ENCODE measurements at places on chromosomes 7 and 10. TPM values are rescaled to one million over a fixed set of nuclear protein-coding genes. Genes with fewer than 3 reads are reported as not detected.

GRCh38 chr10:97822261-97822687 is 27.4 kb upstream of the GOLGA7B start:
- DNase-seq, result no peak

DNA sequence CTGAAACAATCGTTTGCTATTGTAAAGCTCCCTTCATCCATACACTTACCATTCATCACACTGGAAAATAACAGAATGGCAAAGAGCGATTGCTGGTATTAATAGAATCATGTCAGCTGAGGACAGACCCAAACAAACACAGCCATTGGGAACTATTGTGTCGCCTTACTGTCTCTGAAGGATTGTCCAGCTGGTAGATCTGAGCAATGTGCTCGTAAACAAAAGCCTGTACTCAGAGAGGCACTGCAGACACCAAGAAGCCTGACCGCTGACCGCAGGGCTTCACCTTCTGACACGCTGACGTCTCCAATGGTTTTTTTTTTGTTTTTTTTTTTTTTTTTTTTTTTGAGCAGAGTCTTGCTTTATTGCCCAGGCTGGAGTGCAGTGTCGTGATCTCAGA is 151.0 kb upstream of the FRMD4A start:
- no peak for DNase-seq

GRCh38 chr10:24720096-24720495 is 3.6 kb downstream of the ARHGAP21 start:
- DNase-seq, result no peak

DNA sequence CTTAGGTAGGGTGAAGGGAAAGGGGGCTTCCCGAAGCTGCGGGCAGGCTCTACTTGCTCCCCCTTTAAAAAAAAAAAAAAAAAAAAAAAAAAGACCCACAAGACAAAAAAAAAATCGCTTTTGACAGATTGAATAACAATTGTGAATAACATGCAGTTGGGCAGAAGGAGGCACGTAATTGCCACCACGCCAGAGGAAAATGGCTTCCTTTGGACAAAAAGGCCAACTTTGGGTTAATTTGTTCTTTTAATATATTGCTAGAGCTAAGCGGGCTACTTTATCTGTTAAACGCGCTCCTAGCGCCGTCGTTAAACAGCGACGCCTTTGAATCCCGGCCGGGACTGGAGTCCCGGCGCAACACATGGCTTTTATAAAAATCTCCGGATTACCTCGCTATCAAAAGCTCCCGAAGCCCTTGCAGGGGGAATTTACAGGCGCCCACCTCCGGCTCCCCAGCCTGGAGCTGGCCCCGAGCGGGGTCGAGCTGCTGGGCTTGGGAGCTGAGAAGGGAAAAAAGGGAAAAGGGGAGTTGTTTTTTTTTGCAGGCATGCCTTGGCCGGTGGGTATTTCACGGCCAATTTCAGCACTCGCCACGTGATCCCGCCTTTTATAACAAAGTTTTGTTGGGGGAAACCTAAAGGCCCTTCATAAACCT is 1.2 kb downstream of the HOXA11 start:
- no peak for DNase-seq

- DNase-seq, result no peak
These were observed 137.0 kb downstream of the NEUROD6 start for GRCh38 chr7:31203551-31203950.

GRCh38 chr10:30270247-30270646 is 78.8 kb downstream of the MTPAP start:
- DNase-seq, result no peak

DNA sequence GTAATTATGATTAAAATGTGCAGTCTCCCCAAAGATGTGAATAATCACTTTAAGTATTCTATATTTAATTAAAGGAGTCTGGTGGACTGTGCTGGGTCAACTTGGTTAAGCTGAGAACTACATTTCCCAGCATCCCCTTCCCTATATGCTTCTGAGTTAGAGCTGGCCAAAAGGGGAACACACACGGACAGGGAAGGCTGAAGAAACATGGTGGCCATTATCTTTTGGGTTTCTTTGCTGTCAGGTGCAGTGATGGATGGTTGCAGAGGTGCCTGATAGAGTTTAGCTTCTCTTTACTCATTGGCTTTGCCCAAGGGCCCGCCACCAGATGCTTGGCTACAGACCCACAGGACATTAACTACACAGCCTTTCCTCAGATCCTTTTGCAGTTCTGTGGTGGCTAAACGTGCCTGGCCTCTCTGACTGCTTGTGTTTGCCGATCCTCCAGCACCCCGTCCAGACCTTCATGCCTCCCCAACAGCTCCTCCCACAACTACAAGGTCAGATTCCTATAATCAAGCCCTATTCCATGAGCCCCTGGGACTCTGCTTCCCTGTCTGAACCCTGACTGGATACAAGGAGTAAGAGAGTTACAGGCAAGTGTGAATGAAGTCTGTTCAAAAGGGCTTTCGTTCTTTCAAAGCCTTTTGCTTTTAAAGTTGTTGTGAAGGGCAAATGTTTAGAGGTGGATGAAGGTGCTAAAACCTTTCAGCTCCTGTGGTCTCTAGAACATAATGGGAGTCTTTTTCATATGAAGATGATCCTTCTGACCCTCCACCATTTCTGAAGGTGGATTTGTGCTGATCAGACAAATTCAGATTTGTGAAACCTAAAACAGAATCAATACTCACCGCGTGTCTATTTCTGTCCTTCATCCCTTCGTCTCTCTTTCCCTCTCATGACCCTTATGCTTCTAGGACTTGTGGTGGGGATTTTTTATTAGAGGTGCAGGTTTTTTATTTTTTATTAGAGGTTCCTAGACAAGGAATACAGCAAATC is 21.5 kb downstream of the BUB3 start:
- DNase-seq, result no peak

DNA sequence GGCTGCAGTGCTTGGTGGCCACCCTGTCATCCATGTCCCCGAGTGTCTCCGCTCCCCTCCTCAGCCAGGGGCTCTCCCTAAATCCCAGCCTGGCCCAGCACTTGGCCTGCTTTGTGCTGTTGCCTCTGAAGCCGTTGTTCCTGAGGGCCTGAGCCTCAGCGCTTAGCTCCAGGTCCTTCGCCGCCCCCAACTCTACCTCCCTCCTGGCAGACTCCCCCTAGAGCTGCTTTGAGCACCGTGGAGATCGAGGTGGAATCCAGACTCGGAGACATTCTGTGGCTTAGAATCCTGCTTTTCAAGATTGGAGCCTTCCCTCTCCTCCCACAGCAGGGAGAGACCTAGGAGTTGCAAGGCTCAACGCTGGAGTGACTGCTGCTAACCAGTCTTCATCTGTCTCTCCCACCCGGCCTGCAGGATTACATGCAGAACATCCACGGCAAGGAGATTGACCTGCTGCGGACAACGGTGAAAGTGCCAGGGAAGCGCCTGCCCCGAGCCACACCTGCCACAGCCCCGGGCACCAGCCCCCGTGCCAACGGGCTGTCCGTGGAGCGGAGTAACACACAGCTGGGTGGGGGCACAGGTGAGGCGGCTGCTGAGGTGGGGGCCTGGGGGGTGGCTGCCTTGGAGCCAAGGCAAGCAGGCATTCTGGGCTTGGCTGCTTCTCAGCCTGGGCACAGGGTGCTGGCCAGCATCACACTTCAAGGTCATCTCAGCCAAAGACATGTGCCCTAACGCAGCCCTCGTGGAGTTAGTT is 33.3 kb downstream of the GBX1 start:
- DNase-seq, result no peak

- no peak for DNase-seq
These were observed 41.6 kb downstream of the TEX36 start for GRCh38 chr10:125641398-125641797.

- no peak for DNase-seq
These were observed 360.9 kb downstream of the NEBL start for GRCh38 chr10:20535897-20536881.

- no peak for DNase-seq
These were observed 12.8 kb downstream of the HKDC1 start for GRCh38 chr10:69232736-69233480.

- DNase-seq, result no peak
These were observed 68.1 kb downstream of the PRPF18 start for GRCh38 chr10:13654846-13655245.

DNA sequence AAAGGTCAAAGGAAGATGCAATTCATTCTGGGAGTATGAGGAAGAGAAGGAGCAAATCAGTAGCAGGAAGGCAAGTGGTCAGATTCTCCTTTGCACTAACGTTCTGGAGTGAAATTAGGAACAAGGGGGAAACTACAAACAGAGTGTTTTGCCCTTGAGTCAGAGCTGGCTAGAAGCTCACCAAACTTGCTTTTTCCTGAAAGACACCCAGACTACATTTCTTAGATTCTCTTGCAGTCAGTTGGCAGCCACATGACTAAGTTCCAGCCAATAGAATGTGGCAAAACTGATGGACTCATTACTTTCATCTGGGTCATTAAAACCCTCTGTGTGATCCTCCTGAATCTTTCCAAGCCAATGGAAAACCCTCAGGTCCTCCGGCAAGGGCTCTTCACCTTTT is 18.6 kb upstream of the DLX5 start:
- no peak for DNase-seq

Gene ALOX5
- total RNA-seq, result 1.9 TPM

Gene MYL7
- not detected for total RNA-seq

Gene IDI1
- 75.8 TPM for total RNA-seq

Gene TNPO3
- total RNA-seq, result 55.8 TPM

Gene TEX47
- not detected for total RNA-seq
